ENCODE measurements at places on chromosomes 12 and 14. TPM values are rescaled to one million over a fixed set of nuclear protein-coding genes. Genes with fewer than 3 reads are reported as not detected.

DNA sequence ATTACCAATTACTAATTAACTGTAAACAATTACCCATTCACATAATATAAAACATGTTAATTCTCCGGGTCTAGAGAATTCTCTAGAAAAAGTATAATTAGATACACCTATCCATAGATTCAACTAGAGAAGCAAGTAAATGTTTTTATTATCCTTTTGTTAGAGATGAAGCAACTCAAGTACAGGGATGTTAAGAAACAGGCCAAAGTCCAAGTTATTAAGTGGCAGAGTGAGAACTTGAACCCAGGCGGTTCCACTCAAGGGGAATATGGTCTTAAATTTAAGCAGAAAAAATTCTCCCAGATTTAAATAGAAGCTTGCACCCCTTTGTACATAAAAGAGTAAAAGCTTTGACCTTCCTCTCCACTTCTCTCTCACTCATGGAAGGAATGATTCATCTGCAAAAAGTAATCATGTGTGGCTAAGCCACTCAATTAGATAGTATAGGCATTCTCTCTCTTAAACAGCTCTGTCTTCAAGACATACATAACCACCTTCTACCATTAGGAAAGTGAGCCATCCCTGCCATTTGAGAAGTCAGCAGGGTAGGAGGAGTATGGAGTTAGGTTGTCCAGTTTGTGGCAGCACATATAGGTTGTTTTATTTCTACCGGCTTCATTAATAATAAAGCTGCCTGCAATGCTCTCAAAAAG, 34.1 kb downstream of the ERGIC2 start:
- DNase-seq, result no peak

DNA sequence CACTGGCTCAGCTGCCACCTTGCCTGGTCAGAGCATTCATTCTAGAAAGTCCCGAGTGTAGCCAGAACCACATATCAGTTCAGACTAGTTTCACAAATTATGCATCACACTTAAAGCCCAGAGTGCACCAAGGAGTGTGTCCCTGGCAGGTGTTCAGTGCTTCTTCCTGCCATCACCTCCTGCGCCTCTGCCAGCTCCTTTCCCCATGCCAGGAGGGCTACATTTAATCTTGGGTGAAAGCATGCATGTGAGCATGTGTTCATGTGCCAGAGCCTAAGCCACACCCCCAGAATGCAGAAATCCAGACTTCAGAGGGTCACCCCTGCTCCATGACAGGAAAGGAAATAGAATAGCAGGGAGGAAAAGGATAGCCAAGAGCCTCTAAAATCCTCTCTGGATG, 381.6 kb downstream of the DPF3 start:
- no peak for DNase-seq

- no peak for DNase-seq
Observed at GRCh38 chr14:61503167-61503801, 181.9 kb downstream of the PRKCH start.

Gene KCNK13
- polyA plus RNA-seq, result not detected

Data from BJ (cell line).